Liver (tissue), 10 donors: ENCODE measurements at places on chromosomes 1 and 21. TPM values are rescaled to one million over a fixed set of nuclear protein-coding genes. Genes with fewer than 3 reads are reported as not detected.

S100A4 gene
- polyA plus RNA-seq, result 17.1 TPM

DENND2D gene
- polyA plus RNA-seq, result 8.8 TPM

SPATC1L gene
- 0.36 TPM for polyA plus RNA-seq

DNA sequence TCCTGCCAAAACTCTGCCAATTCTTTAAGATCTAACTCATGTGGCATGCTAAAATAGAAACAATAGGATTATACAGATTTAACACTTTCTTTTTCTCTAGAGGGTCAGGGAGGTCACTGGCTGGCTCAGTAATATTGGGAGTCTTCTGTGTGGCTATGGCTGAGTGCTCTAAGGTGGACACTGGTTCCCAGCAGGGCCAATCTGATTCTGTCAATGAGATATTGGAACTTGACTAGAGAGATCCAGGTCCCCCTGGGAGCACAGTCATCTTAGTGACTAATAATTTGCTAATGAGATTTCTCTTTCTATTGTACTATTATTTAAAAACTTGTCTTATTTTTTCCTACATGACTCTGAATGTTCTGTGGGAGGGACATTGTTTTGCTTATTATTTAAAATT lies 69.1 kb upstream of the ZP4 start:
- no peak for DNase-seq

GRCh38 chr1:223832637-223832943 lies 13.2 kb downstream of the TP53BP2 start:
- no peak for DNase-seq

- DNase-seq, result no peak
These were observed 5.2 kb downstream of the GIPC2 start for GRCh38 chr1:78051005-78051404.

DNA sequence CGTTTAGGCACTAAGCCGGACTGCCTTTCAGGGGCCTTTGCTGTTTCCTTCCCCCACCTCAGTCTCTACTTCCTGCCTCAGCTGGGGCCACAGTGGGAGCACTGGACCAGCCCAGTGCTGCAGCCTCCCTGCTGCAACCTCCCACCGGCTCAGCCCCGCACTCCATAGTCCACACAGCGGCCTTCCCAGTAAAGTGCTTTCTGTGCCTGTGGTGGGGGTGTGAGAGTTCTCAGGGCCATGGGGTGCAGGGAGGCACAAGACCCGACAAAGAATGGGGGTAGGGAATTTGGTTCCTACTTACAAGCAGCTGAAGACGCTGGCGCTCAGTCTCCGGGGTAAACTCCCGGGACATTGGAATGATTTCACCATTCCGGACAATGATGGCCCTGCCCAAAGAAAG lies 3.5 kb downstream of the PPM1J start:
- no peak for DNase-seq

DNA sequence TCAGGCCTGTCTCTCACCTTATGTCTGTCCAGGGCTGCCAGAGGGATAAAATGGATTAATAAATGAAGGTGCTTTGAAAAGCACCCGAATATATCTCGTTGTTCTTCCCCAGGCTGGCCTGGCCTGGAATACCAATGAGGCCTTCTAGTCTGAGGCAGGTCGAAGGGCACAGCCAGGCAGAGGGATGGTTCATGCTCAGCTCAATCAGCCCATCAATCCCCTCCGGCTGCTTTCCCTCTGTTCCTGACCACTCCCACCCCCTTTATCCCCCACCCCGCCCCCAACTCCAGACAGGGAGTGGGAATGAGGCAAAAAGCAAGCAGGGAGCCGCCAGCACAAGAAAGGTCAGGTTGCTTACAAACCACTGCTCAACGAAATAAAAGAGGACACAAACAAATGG lies 40.0 kb upstream of the PRELP start:
- no peak for DNase-seq
